ENCODE measurements at places on chromosomes 1 and 21. TPM values are rescaled to one million over a fixed set of nuclear protein-coding genes. Genes with fewer than 3 reads are reported as not detected.

Gene DCDC2B
- total RNA-seq: not detected

Gene OXCT2
- total RNA-seq: 5.7 TPM

Gene MRPL37
- total RNA-seq: 216 TPM

Gene PLCH2
- 1.4 TPM for total RNA-seq

Gene RAB13
- 53.5 TPM for total RNA-seq

Gene KLHDC9
- 0.46 TPM for total RNA-seq

Gene SLC26A9
- total RNA-seq: not detected

Gene KRTAP11-1
- total RNA-seq: not detected

Gene NEXN
- 2.6 TPM for total RNA-seq

Gene RHEX
- total RNA-seq: not detected

Gene SLAMF1
- total RNA-seq: 41.6 TPM

- peaks cover 5% of the 10 kb centered on the region for H3K27me3 ChIP-seq
- H3K36me3 ChIP-seq: peaks cover 1% of the 10 kb centered on the region
- H3K4me1 ChIP-seq: no peaks in the 10 kb centered on the region
- no peak overlapping the region for H3K4me3 ChIP-seq
- no peak overlapping the region for H3K27ac ChIP-seq
Measured at GRCh38 chr1:169070958-169071357, 35.5 kb upstream of the ATP1B1 start.

GRCh38 chr1:43893006-43893405, 40.6 kb upstream of the ARTN start:
- no peaks in the 10 kb centered on the region for H3K4me1 ChIP-seq
- H3K27ac ChIP-seq: no peak overlapping the region
- no peaks in the 10 kb centered on the region for H3K27me3 ChIP-seq
- H3K36me3 ChIP-seq: peaks cover 3% of the 10 kb centered on the region
- DNase-seq: no peak

- no peaks in the 10 kb centered on the region for H3K36me3 ChIP-seq
- no peak overlapping the region for H3K27ac ChIP-seq
- no peak for DNase-seq
Measured at GRCh38 chr1:79373481-79374125, 367.1 kb upstream of the ADGRL4 start.

DNA sequence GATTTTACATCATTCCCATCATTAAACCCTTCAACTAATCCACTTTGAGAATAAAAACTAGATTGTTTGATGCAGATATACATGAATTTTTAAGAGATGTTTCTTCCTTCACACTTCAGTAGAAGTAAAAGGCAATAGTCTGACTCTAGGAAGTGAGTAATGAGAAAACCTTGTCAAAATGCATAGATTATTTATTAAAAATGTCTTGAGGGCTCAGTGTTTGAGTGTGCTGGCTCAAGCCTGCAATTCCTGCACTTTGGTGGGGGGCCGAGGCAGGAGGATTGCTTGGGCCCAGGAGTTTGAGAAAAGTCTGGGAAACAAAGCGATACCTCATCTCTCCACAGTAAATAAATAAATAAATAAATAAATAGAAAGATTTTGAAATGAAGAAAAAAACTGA, 177.1 kb downstream of the NEGR1 start:
- H3K27ac ChIP-seq: no peak overlapping the region
- H3K4me1 ChIP-seq: no peaks in the 10 kb centered on the region
- no peak for DNase-seq
- no peaks in the 10 kb centered on the region for H3K27me3 ChIP-seq

DNA sequence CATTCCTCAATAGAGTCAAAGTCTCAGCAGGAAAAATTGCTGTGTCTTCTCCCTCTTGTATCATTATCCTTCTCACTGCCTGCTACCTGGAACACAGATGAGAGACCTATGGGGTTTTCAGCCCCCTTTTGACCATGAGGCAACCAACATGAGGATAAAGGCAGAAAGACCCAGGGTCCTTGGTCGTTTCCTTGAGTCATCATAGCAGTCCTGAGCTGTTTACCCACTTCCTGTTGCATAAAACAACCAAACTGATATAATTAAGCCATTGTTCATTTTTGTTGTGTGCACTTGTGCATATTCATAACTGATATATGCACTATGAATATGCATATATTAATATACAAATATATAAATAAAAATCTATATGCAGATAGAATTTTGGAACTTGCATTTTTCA, 188.3 kb upstream of the MAP1LC3C start:
- no peak for DNase-seq
- no peaks in the 10 kb centered on the region for H3K4me1 ChIP-seq
- H3K36me3 ChIP-seq: no peaks in the 10 kb centered on the region
- no peak overlapping the region for H3K27ac ChIP-seq

GRCh38 chr1:107843989-107844388, 121.0 kb downstream of the VAV3 start:
- DNase-seq: peak; percentile 11
- peak overlapping the region; percentile 35 for H3K4me3 ChIP-seq
- peak overlapping the region; percentile 47 for H3K27ac ChIP-seq
- no peaks in the 10 kb centered on the region for H3K27me3 ChIP-seq
- H3K4me1 ChIP-seq: peaks cover 47% of the 10 kb centered on the region
- peaks cover 20% of the 10 kb centered on the region for H3K36me3 ChIP-seq

GRCh38 chr1:174964261-174964971, 35.3 kb upstream of the CACYBP start:
- H3K27me3 ChIP-seq: no peaks in the 10 kb centered on the region
- peak overlapping the region; percentile 92 for H3K27ac ChIP-seq
- H3K36me3 ChIP-seq: no peaks in the 10 kb centered on the region
- no peak for DNase-seq

DNA sequence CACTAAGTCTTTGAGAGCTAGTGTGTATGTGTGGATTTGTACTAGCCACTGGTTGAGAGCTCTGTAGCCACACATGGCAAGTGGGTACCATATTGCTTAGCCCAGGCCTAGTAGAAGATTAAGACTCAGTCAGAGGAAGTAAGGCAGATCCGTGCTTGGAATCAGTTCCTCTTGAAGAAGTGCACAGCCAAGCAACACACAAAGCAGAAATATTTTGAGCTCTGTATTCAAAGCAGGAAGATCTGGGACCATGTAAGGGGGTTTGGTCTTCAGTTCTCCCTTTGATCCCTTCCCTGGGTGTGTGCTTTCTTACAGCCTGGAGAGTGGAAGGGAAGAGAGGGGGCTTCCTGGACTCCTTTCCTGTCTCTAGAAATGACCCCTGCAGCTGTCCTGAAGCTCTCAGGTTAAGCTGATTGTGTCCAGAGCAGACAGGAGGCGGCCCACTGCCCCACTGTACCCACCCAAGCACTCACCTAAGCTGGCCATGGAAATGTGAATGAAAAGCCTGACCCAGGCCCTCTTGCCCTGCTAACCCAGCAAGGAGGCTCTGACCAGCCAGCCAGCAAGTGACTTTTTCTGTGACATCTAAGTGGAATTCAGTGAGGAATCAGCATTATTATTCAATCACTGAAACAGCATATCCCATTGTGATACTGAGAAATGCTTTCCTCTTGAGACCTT, 3.6 kb downstream of the ETS2 start:
- peaks cover 40% of the 10 kb centered on the region for H3K4me1 ChIP-seq
- peaks cover 48% of the 10 kb centered on the region for H3K36me3 ChIP-seq
- H3K27me3 ChIP-seq: no peaks in the 10 kb centered on the region
- DNase-seq: no peak

GRCh38 chr1:41875487-41875886, 43.2 kb downstream of the HIVEP3 start:
- no peak overlapping the region for H3K27ac ChIP-seq
- no peak overlapping the region for H3K4me3 ChIP-seq
- no peaks in the 10 kb centered on the region for H3K27me3 ChIP-seq
- DNase-seq: no peak
- peaks cover 25% of the 10 kb centered on the region for H3K4me1 ChIP-seq

- no peak for DNase-seq
- no peaks in the 10 kb centered on the region for H3K4me1 ChIP-seq
- no peak overlapping the region for H3K27ac ChIP-seq
- H3K27me3 ChIP-seq: peaks cover 5% of the 10 kb centered on the region
- no peaks in the 10 kb centered on the region for H3K36me3 ChIP-seq
Measured at GRCh38 chr1:40939320-40940059, 40.0 kb upstream of the CTPS1 start.

DNA sequence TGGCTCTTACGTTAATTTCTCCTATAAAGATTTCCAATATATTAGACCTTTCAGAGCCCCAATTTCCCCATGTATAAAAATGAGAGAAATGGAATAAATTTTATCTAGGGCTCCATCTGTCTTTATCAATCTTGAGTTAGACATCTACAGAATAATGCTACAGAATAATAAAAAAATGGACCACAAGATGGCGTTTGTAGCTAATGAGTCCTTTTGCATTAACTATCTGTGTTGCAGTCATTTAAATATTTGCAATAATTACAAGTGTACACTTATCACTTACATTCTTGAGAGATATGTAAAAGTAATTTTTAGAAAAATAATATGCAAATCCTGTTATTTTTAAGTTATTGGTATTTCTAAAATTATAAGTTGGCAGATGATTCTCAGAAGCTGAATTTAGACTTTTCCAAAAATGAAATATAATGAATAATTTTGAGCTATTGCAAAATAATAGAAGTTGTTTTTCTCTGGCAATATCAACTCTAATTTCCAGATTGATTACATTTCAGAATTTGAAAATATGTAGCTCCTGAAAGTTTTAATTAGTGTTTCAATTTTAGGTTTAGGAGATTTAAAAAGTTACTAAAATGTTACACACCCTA, 87.7 kb downstream of the SNX7 start:
- no peaks in the 10 kb centered on the region for H3K36me3 ChIP-seq
- no peak overlapping the region for H3K4me3 ChIP-seq
- H3K27ac ChIP-seq: no peak overlapping the region
- peaks cover under 1% of the 10 kb centered on the region for H3K27me3 ChIP-seq

DNA sequence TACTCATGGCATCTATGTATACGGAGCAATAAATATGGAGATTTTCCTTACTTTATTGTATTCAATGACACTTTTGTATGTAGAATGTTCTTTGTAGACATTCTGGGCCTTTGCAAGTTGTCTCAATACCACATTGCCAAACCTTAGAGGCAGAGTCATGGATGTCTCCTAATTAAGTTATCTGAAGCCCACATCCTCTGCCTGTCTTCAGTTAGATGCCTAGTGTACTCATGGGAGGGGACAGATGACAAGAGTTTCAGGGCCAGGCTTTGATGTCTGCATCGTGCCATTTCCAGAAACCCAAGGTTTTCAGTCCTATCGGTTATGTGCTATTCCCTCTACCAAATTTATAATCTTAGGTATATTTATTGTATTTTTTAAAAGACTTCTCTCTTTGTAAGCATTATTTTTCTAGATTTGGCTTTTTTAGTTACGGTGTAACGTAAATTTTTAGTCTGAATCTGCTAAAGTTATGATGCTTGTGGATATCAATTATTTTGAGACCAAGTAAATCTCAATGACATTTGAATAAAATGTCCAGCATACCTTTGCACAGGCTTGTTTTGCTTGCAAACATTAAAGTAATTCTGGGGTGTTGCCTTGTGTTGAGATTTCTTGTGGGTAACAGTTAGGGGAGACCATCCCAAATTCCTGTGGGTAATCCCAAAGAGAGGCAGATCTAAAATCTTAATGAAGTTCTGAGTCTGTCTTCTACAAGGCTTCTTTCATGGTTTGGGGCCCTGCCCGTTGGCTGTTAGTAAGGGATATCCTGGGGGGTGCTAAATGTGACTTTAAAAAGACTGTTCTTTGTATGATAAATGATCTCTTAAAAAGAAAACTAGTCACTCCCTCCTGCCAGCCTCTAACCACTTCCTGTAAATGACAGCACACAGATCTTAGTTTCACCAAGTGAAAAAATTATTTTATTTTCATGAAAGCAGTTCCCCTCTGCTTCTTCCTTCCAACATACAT, 8.0 kb upstream of the MACF1 start:
- peak; percentile 52 for DNase-seq
- peak overlapping the region; percentile 60 for H3K4me3 ChIP-seq
- peak overlapping the region; percentile 94 for H3K27ac ChIP-seq
- peaks cover 6% of the 10 kb centered on the region for H3K36me3 ChIP-seq

- H3K4me1 ChIP-seq: peaks cover 23% of the 10 kb centered on the region
- no peak for DNase-seq
- peak overlapping the region; percentile 60 for H3K27ac ChIP-seq
Measured at GRCh38 chr1:210445485-210445884, 116.8 kb downstream of the HHAT start.

- H3K36me3 ChIP-seq: peaks cover 8% of the 10 kb centered on the region
- no peak for DNase-seq
- H3K4me1 ChIP-seq: peaks cover 2% of the 10 kb centered on the region
- no peak overlapping the region for H3K27ac ChIP-seq
Measured at GRCh38 chr1:201147396-201148015, 6.8 kb downstream of the TMEM9 start.

GRCh38 chr1:116806671-116807070, 52.4 kb downstream of the CD2 start:
- peaks cover 61% of the 10 kb centered on the region for H3K36me3 ChIP-seq
- H3K4me3 ChIP-seq: peak overlapping the region; percentile 91

- peaks cover 5% of the 10 kb centered on the region for H3K27me3 ChIP-seq
- H3K4me1 ChIP-seq: no peaks in the 10 kb centered on the region
- DNase-seq: no peak
- no peak overlapping the region for H3K27ac ChIP-seq
- no peaks in the 10 kb centered on the region for H3K36me3 ChIP-seq
Measured at GRCh38 chr1:94527447-94528031, 14.0 kb downstream of the F3 start.

GRCh38 chr1:116558140-116558549, 12.7 kb downstream of the CD58 start:
- peak overlapping the region; percentile 22 for H3K27ac ChIP-seq
- peaks cover 52% of the 10 kb centered on the region for H3K4me1 ChIP-seq
- H3K36me3 ChIP-seq: peaks cover 21% of the 10 kb centered on the region
- H3K27me3 ChIP-seq: no peaks in the 10 kb centered on the region

- no peak overlapping the region for H3K27ac ChIP-seq
- peaks cover 7% of the 10 kb centered on the region for H3K27me3 ChIP-seq
- H3K4me3 ChIP-seq: no peak overlapping the region
- no peaks in the 10 kb centered on the region for H3K36me3 ChIP-seq
- DNase-seq: no peak
- H3K4me1 ChIP-seq: no peaks in the 10 kb centered on the region
Measured at GRCh38 chr1:87880764-87881163, 552.1 kb downstream of the LMO4 start.

- H3K36me3 ChIP-seq: peaks cover 2% of the 10 kb centered on the region
- H3K27me3 ChIP-seq: peaks cover 8% of the 10 kb centered on the region
- DNase-seq: peak; percentile 84
- H3K27ac ChIP-seq: peak within 1 kb of the TSS; percentile 81
- peaks cover 45% of the 10 kb centered on the region for H3K4me1 ChIP-seq
Measured at GRCh38 chr1:109113590-109114341, at the start of gene ELAPOR1. Gene ELAPOR1 (plus strand): TSS chr1:109114115. CDS start chr1:109114184, 69 bp downstream.
